ENCODE measurements at places on chromosomes 16 and 17.
A peak's percentile ranks its signal among the peaks of the same experiment; 100 is the strongest.

DNA sequence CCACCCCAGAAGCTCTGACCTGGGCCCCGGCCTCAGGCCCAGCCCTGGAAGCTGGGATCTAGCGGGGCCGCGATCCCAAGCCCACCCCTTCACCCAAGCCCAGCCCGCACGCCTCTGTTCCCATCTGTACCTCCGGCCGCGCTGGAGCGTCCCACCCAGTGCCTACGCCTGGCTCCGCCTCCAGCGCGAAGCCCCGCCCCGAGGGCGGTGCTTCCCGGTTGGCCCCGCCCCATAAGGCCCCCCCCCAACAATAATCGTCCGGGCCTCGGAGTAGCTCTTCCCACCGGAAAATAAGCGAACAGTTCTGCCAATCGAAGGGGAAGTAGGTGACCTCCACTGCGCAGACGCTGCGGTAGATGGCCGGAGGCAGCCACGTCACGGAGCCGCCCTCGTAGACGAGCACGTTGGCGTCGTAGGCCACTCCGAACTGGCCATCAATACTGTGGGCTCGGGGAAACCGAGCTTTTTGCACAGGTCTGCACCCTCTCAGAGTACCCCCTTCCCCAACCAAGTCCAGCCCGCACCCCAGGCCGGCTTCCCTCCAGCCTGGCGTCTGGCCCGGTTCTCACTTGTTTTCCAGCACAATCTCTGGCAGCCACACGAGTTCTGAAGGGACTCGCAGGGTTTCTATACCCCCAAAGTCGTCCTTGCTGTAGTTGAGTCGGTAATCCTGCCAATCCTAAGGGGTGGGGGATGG is 1.1 kb downstream of the CHRNE start:
- peak; percentile 50 for DNase-seq

DNA sequence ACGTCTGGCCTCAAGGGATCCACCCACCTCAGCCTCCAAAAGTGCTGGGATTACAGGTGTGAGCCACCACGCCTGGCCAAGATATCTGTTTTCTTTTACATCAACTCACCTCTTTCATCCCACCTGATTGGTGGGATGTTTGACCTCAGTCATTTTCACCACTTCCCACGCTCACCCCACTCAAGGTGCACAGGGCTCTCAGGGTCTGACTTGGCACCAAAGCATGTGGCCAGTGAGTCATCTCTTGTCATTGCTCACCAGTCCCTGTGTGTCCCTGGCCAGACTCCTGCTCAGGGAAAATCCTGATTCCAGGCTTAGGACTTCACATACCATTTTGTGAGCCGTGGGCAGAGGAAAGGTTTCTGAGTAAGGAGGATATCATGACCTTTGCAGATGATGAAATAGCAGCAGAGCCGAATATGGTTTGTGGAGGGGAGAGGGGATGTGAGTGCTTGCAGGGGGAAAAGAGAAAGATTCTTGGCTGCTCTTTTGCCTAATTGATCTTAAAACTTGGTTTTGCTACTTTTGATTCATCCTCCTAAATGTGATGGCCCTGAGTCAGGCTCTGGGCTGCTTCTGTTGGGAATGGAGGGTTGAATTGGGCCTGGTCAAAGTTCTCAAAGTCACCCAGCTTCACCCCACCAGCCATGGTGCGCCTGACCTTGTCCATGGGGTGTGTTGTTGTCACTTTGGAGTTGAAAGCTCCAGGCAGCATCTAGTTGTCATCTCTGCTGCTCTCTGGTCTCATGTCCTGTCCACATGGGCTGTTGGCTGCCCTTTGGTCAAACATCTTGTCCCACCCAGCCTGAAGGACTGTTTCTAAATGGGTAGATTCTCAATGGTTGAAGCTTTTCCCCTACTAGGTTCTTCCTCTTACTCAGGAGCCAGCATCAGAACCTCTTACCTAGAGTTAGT is 6.0 kb upstream of the KCNH6 start:
- peak; percentile 71 for DNase-seq

GRCh38 chr17:64202683-64203344 is 60.2 kb downstream of the TEX2 start:
- no peak for DNase-seq

- no peak for DNase-seq
These were observed 24.4 kb downstream of the MIS12 start for GRCh38 chr17:5510771-5511170.

- DNase-seq: no peak
These were observed 161.3 kb downstream of the SLC39A11 start for GRCh38 chr17:72931163-72931562.

GRCh38 chr17:55433029-55433628 is 11.5 kb upstream of the MMD start:
- no peak for DNase-seq

DNA sequence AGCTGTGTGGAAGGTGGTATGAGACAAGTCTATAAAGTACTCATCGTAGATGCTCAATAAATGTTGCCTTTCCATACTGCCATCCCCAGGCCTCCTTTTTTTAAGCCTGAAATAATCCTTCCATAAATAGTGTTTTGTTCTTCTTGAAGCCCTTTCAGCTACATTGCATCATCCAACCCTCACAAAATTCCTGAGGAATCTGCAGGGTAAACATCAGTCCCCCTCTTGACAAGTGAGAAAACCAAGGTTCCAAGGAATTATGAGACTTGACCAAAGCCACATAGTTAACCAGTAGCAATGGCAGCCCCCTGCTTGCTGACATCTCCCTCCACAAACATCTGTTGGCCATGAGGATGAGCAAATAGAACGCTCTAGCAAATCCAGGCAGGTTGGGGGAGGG is 89.7 kb upstream of the CCL1 start:
- DNase-seq: no peak

DNA sequence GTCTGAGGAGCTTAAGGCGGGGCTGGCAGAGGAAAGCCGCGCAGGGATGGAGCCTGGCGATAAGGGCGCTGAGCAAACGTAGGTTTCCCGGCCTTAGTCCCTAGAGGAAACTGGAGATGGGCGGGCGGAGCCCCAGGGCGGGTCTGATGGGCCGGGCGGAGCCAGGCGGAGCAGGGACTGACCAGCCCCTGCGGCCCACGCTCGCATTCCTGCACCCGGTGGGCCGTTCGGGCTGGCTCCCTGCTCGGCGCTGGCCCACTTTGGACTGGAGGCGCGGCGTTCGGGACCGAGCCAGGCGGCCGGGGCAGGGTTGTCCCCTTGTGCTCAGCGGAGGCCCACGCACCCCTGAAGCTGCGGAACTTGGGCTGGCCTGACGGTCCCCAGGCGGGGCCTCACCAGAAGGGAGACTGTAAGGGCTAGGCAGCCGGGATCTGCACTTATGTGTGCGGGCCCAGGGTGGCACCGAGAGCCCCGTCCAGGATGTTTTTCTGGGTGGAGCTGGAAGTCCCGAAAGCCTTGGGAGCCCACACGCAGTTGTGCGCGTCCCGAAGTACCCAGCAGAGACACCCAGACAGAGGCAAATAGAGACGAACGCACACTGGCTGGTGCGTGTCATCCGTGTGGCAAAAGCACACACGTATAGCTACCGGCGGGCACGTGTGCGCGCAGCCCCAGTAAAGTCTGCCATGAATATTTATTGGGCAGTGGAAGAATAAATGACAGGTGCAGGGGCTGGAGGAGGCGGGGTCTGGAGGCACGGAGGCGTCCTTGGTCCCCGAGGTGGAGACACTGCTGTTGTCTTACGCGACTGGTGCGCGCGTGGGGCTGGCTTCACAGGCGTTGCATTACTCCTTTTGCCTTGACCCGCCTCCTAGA is 1.4 kb downstream of the PYDC1 start:
- DNase-seq: no peak

DNA sequence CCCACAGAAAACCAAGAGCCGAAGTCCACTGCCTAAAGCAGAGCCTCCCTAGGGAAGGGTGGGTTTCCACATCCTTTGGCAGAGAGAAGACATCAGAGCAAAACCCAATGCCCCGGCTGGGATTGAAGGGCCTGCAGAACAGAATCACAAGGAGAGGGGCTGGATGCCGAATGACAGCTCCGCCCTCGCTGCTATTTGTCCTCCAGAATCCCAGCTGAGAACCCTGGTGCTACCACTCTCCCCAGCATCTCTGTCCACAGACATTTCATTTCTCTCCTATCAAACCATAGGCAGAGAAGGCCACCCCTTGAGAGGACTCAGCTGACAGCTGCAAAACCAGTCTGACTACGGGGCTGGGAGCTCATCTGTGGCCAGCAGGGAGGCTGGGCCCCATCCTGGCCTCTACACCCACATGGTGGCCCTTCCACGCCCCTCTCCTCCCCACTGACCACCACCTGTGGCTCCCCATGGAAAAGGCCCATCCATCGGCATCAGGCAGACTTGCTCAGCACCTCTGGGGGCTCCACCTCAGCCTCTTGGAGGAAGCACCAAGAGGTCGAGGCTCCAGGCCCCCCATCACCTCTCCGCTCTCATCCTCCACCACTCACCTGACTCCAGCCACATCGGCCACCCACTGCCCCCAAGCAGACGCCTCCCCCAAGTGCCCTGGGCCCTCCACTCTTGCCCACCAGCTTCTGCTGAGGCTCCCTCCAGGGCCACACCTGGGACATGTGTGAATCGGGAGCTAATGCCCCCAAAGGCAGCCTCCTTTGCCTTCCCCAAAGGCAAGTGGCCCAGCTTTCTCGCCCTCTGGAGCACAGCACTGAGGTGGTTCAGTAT is 288.5 kb downstream of the C16orf95 start:
- no peak for DNase-seq

- DNase-seq: no peak
These were observed 80.0 kb downstream of the MARCHF10 start for GRCh38 chr17:62727916-62728672.
